ENCODE measurements at places on chromosomes 7 and 10.

- DNase-seq: no peak
Measured at GRCh38 chr7:18559756-18560155, 64.2 kb downstream of the HDAC9 start.

- peak; percentile 37 for DNase-seq
Measured at GRCh38 chr10:97759158-97759887, 12.5 kb downstream of the SFRP5 start.

DNA sequence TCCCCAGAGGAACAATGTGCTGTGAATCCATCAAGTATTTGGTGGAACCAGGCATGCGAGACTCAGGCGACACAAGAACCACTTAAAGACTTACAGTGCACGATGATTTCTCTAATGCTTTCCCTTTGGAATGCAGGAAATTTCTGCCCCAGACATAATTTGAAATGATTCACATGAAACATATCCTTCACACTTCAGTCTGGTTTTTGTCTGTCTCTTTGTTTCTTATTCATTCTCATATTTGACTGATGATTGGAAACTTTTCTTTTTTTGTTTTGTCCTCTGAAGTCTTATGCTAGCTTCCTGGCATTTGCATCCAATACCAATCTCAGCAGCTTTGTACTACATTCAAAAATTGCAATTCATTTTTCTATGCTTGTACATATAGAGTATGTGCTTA lies 502.8 kb downstream of the PHTF2 start:
- DNase-seq: peak; percentile 2

DNA sequence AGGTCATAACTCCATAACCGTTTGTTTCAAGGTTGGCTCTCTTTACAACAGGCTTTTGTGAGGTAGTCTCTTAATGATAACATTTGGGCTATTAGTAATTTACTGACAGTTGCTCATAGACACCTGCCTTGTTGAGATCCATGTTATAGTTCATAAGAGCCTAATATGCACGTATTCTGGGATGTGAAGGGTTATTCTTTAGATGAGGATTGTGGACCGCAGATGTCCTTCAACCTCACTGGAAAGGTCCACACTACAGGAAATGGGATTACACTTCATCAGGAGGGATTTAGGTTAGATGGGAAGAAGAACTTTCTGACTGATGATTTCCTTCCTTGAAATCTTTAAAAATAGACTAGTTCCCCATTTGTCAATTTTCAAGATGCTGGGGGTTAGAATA lies 62.8 kb downstream of the SAMD9 start:
- no peak for DNase-seq

Data from astrocyte of the cerebellum (primary cell).